ENCODE measurements at places on chromosomes 16 and 17. TPM values are rescaled to one million over a fixed set of nuclear protein-coding genes. Genes with fewer than 3 reads are reported as not detected.
A peak's percentile ranks its signal among the peaks of the same experiment; 100 is the strongest.

- peak; percentile 97 for DNase-seq
These were observed 5.9 kb upstream of the SPG7 start for GRCh38 chr16:89502081-89502843.

DNA sequence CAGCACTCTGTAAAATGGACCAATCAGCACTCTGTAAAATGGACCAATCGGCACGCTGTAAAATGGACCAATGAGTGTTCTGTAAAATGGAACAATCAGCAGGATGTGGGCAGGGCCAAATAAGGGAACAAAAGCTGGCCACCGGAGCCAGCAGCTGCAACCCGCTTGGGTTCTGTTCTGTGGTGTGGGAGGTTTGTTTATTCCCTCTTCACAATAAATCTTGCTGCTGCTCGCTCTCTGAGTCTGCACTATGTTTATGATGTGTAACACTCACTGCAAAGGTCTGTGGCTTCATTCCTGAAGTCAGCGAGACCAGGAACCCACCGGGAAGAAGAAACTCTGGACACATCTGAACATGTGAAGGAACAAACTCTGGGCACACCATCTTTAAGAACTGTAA, 20.5 kb downstream of the TMEM100 start:
- no peak for DNase-seq

DNA sequence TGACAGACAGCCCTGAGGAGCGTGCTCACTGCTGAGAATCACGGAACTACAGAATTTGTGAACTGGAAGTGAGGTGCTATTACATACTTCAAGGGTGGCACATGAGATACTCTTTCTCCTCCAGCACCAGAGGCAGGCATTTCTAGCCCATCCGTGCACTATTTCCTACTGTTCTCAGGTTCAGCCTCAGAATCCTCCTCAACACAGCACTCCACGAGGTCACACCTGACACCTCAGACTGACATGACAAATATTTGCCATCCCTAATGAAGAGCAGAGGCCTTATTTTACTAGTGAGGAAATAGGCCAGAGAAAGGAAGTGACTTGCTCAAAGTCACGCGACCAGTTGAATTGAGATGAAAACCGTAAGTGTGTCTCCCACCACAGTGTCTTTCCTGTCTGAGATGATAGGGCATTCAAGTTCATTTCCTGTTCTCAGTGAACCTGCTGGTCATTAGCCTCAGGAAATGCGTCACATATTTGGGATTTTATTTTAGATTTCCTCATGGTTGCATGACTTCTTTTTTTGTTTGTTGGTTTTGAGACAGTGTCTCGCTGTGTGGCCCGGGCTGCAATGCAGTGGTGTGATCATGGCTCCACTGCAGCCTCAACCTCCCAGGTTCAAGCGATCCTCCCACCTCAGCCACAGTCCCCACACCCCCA, 23.6 kb downstream of the SEZ6 start:
- no peak for DNase-seq

- no peak for DNase-seq
These were observed 105.0 kb downstream of the XYLT1 start for GRCh38 chr16:17365591-17366298.

DNA sequence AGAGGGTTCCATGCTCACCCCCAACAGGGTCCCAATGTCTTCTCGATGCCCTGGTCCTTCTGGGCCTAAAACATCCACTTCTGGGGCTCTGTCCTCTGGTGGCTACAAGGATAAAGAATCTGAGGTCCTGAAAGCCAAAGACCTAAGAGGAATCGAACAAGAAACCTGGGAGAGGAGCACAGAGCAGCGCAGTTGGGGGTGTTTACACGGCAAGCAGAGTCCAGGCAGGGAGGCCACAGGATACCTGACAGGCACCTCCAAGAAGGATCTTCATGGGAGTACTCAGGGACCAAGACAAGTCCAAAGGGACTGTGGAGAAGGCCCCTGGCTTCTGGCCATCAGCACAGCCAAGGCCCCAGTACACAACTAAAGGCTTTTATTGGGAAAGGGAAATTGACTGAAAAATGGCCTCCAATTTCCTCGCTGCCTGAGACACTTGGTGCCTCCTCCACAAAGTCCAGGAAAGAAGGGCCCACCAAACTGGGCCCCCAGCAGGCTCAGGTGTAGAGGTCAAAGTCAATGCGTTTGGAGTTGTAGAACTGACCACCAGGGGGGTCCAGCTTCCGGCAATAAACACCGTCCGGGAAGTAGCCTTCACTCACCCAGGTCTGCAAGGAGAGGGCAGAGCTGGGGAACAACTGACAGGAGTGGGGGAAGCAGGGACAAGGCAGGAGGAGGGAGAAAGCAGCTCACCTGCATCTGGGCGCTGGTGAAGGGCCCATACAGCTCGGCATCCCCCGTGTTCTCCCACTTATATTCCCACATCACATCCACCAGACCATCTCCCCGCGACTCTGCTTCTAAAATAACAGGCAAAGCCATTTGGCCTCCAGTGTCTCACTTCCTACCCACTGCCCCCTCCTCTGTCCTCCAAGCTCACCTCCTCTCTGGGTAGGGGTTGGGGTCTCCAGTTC, 2.4 kb downstream of the CD2BP2 start:
- DNase-seq = no peak

DNA sequence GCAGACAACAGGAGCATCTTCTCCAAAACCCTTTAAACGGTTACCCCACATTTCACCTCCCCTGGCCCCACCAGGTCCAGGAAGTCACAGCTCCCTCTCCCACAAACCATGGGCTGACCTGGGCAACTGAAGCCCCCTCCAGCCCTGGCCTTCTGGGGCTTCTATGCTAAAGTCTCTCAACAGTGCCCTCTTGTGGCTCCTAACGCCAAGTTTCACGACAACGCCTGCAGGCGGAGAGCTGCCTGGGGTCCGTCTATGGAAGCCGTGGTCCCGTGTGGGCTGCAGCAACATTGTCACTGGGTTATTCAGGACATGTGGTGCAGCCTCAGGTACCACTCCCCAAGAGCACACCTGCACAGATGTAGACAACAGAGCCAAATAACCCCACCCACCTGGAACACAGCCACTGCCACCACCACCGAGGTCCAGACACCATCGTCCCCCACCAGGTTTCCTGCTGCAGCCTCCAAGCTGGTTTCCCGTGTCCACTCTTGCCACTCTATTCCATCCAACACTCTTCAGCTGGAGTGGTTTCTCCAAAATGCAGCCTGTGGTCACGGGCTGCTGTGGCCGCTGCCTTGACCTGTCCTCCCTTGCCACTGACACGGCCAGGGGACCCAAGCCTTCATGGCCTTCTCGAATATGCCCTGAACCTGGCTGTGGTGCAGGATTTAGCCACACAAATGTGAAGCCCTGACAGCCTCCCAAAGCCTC, 19.1 kb downstream of the C16orf95 start:
- DNase-seq = no peak

DNA sequence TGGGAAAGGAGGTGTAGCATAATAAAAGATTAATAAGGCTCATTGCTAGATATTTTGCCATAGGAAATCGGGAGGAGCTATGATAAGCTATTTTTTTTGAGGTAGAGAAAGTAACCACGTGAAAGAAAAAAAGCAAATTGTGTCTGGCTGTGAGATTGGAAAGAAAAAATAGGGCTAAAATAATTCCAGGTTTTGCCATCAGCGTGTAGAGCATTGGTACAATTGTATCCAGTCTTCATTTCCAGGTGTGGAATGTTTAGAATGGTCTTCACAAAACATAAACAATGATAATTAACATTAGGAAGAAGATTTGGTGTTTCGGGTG, 1.1 kb downstream of the TANC2 start:
- DNase-seq = no peak

DNA sequence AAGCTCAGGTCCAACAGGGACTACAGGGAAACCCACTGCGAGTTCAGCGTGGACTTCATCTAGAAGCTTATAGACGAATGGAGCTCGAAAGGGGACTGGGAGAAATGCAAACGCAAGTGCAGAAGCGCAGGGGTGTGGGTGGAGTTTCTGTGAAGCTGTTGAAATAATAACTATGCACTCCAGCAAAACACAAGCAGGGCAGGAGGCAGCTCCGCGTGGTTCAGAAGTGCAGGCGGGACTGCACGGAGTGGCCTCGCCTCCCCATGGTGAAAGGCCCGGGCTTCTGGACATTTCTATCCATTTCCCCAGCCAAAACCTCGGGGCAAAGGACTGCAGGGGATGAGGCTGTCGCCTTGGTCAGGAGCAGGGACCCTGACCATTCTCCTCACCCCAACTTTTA, 74.5 kb downstream of the ZNF423 start:
- no peak for DNase-seq

- peak; percentile 27 for DNase-seq
These were observed 2.9 kb upstream of the FBXO47 start for GRCh38 chr17:38970128-38970527.

DNA sequence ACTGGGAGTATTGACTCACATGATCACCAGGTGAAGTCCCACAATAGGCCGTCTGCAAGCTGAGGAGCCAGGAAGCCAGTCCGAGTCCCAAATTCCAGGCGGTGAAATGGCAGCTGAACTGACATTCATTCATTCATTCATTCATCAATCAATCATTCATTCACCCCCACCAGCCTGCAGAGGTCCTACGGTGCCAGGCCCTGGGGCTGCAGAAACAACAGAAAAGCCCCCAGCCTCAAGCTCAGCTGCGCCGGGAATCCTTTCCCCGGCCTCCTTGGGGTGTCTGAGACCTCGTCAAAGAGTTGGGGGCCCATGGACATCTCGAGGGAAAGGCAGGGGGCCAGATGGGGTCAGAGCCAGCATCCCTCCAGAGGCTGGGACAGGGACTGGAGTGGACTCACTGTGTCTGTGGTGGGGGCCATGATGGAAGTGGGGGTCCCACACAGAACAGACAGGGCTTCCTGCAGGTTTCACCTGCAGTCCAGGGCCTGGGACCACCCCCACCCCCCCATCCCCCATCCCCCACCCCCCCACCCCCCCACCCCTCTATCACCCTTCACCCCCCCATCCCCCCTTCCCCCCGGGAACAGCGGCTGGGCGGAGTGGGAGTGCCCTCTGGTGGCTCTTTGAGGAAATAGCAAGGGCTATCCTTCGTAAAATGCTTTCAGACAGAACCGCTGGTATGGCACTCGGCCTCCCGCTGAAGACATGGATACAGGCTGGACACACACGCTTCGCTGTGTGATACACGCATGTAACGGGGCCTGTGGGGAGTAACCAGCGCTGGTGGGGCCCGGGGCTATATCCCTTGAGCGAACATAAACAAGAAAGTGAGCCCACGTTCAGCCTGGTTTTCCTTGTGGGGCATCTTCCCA, 8.5 kb upstream of the ZC3H18 start:
- peak; percentile 31 for DNase-seq

The SNX20 gene
- total RNA-seq = not detected

The HSD17B1 gene
- not detected for total RNA-seq

Measured in Caki2 (cell line).